ENCODE measurements at places on chromosomes 16 and 17. TPM values are rescaled to one million over a fixed set of nuclear protein-coding genes. Genes with fewer than 3 reads are reported as not detected.

GRCh38 chr17:29586676-29587469, 2.6 kb downstream of the GIT1 start:
- H3K4me1 ChIP-seq: peaks cover 40% of the 10 kb centered on the region
- no peaks in the 10 kb centered on the region for H3K27me3 ChIP-seq
- no peak overlapping the region for H3K4me3 ChIP-seq
- H3K27ac ChIP-seq: no peak overlapping the region
- no peak for DNase-seq

TERB1 gene
- total RNA-seq: 0.22 TPM

GRCh38 chr16:12868788-12869187, 32.6 kb upstream of the SHISA9 start:
- H3K36me3 ChIP-seq: no peaks in the 10 kb centered on the region

GRCh38 chr17:75049706-75050105, 2.7 kb downstream of the KCTD2 start:
- no peaks in the 10 kb centered on the region for H3K4me1 ChIP-seq
- H3K4me3 ChIP-seq: no peak overlapping the region
- DNase-seq: no peak
- no peaks in the 10 kb centered on the region for H3K36me3 ChIP-seq
- no peak overlapping the region for H3K27ac ChIP-seq
- no peaks in the 10 kb centered on the region for H3K27me3 ChIP-seq

Data from colonic mucosa (tissue), 4 donors.